ENCODE measurements at places on chromosomes 1 and 21.

DNA sequence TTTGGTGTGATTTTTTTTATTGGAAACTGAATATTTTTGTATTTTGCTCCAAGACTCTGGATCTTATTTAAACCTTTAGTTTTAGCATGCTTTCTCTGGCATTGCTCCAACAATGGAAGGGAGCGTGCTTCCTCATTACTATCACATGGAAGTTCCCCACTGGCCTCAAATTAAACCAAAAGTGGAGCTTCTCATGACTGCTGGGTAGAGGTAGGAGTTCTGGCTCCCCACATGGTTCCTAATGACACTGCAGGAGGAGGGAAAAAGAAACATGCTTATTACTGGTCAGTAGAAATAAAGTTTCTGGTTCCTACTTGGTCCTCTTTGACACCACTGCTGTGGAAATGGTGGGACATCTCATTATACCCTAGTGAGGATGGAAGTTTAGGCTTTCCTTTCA, 310.5 kb downstream of the PTGER3 start:
- no peak for DNase-seq
- no peak overlapping the region for H3K4me3 ChIP-seq
- no peaks in the 10 kb centered on the region for H3K27me3 ChIP-seq
- H3K36me3 ChIP-seq, result no peaks in the 10 kb centered on the region
- H3K4me1 ChIP-seq, result no peaks in the 10 kb centered on the region

- H3K4me1 ChIP-seq, result peaks cover 64% of the 10 kb centered on the region
- DNase-seq, result peak; percentile 81
- peak overlapping the region; percentile 96 for H3K27ac ChIP-seq
- H3K27me3 ChIP-seq, result peaks cover 5% of the 10 kb centered on the region
- peak overlapping the region; percentile 79 for H3K4me3 ChIP-seq
These were observed 111.1 kb downstream of the NAV1 start for GRCh38 chr1:201649761-201650622.

GRCh38 chr1:185396126-185396525, 79.1 kb upstream of the IVNS1ABP start:
- no peaks in the 10 kb centered on the region for H3K36me3 ChIP-seq
- H3K4me1 ChIP-seq, result no peaks in the 10 kb centered on the region
- H3K27me3 ChIP-seq, result no peaks in the 10 kb centered on the region
- no peak overlapping the region for H3K27ac ChIP-seq
- no peak for DNase-seq
- no peak overlapping the region for H3K4me3 ChIP-seq

GRCh38 chr1:47663286-47663685, 225.4 kb downstream of the FOXD2 start:
- no peak overlapping the region for H3K4me3 ChIP-seq
- H3K27ac ChIP-seq, result no peak overlapping the region
- no peaks in the 10 kb centered on the region for H3K27me3 ChIP-seq

- H3K4me1 ChIP-seq, result peaks cover 6% of the 10 kb centered on the region
- no peak for DNase-seq
- no peaks in the 10 kb centered on the region for H3K27me3 ChIP-seq
- H3K4me3 ChIP-seq, result no peak overlapping the region
- H3K36me3 ChIP-seq, result no peaks in the 10 kb centered on the region
These were observed 44.5 kb downstream of the LRRC38 start for GRCh38 chr1:13469343-13469742.

DNA sequence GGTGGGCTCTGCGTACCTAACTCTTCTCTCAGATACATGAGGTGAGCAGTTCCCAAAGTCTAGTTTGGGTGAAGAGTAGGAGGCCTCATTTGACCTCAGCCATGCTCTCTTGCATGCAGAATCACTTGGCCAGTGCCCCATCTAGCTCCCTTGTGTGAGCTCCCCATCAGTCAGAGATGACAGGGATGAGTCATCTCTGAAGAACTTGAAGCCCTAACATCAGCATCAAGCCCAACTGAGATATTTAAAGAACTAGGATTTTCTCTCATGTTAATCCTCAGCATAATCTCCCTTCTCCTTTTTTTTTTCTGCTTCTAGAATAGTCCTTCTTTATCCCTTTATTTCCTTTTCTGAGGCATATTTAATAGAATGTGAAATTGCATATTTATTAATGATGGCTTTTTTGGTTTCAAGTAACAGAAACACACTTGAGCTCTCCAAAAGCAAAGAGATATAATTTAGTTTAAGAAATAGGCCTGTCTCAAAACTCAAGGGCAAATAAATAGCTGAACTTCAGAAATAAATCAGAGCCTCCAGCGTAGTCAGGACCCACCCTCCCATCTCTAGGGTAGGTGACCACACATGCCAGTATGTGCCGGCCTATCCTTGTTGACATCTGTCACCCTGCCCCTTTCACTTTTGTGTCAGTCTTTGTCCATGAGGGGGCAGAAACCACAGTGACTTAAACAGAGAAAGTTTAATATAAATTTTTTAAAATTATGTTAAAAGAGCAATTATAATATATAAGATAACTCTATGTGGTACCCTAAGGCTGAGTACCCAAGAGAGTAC, 112.3 kb downstream of the TSEN15 start:
- no peak overlapping the region for H3K27ac ChIP-seq
- H3K4me1 ChIP-seq, result no peaks in the 10 kb centered on the region

DNA sequence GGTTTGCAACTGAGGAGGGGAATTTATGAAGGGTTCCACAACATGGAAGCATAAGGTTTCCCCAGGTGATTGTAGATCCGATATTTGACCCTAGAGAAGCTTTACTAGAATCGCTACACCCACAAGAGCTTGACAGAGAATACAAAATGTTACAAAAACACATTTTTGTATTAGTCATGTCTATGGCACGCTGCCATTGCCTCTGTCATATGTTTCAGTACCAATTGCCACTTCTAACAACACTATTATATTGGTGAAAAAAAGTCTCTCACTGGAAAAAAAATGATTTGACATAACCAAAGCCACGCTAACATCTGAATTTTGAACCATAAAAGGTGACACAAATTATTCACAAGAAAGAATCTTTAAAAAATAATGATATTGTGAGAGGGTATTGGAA, 214.5 kb downstream of the KCNT2 start:
- no peaks in the 10 kb centered on the region for H3K4me1 ChIP-seq
- H3K27ac ChIP-seq, result no peak overlapping the region
- no peaks in the 10 kb centered on the region for H3K27me3 ChIP-seq
- H3K4me3 ChIP-seq, result no peak overlapping the region
- no peak for DNase-seq
- no peaks in the 10 kb centered on the region for H3K36me3 ChIP-seq

- no peak overlapping the region for H3K4me3 ChIP-seq
- no peaks in the 10 kb centered on the region for H3K36me3 ChIP-seq
- H3K27me3 ChIP-seq, result no peaks in the 10 kb centered on the region
- H3K4me1 ChIP-seq, result no peaks in the 10 kb centered on the region
These were observed 30.6 kb upstream of the MCOLN3 start for GRCh38 chr1:85078903-85079302.

GRCh38 chr1:221274373-221274772, 395.1 kb downstream of the HLX start:
- no peaks in the 10 kb centered on the region for H3K36me3 ChIP-seq
- H3K27me3 ChIP-seq, result no peaks in the 10 kb centered on the region
- H3K4me1 ChIP-seq, result no peaks in the 10 kb centered on the region
- H3K27ac ChIP-seq, result no peak overlapping the region
- H3K4me3 ChIP-seq, result no peak overlapping the region

DNA sequence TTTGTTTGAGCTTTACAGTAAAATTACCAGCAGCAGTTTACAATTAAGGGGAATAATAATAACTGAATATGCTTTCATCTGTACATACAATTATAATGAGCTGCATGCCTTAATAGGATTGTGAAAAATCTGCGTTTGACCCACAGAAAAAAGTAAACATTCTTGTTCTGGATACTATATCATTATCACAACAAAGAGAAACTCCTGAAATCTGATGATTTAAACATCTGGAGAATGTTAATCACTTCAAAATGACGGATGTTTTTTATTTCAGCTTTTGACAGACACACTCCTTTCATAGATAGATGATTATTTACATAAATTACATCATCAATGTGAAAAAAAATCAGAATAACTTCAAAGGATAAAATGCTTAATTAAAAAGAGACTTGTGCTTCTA, 58.5 kb downstream of the TYW3 start:
- DNase-seq, result no peak
- no peak overlapping the region for H3K4me3 ChIP-seq
- H3K4me1 ChIP-seq, result no peaks in the 10 kb centered on the region
- no peaks in the 10 kb centered on the region for H3K36me3 ChIP-seq
- H3K27me3 ChIP-seq, result no peaks in the 10 kb centered on the region

DNA sequence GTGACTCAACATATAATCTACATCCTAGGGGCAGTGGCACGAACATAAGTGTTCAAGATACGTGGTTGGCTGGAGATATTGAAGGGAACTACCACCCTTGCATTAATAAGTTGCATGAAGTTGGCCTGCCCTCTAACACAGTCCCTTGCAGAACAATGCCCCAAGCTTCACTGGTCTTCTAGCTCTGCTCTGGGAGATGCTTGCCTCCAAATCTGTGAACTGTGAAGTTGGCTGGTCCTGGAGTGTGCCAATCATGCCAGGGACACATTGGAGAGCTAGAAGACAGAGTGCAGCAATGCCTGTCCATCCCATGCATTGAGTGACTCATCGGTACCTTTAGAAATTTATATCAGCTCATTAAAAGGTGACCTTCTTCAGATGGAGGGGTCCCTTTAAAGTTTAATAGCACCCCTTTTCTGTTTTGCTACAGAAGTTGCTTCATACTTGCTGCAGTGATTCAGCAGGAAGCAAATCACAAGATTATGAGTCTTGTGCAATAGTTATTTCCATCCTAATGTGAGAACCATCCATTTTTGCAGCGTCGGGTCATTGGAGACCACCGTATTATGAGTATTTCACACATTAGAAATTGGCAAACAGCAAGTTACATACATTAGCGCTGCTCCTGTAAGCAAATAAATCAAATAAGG, 55.2 kb upstream of the KAZN start:
- no peak for DNase-seq
- H3K4me3 ChIP-seq, result no peak overlapping the region
- no peak overlapping the region for H3K27ac ChIP-seq
- no peaks in the 10 kb centered on the region for H3K36me3 ChIP-seq

DNA sequence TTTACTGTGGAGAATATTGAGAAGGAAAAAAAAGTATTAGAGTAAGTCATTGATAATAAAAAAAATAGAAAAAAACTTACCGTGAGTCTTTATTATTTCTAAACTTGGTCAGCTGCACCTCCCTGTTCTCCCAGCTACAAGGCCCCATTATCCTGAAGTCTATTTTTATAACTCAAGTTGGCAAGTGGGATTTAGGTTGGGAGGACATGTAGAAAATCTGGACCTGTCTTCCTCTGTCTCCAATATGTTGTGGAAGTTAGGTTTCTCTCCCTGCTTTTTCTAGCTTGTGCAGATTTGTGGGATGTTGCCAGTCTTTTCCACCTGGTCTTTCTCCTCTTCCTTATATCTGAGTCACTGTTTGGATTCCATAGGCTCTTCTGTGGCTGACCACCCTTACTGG, 361.4 kb downstream of the HLX start:
- no peak for DNase-seq
- no peak overlapping the region for H3K4me3 ChIP-seq
- H3K36me3 ChIP-seq, result no peaks in the 10 kb centered on the region
- no peaks in the 10 kb centered on the region for H3K4me1 ChIP-seq
- no peaks in the 10 kb centered on the region for H3K27me3 ChIP-seq

DNA sequence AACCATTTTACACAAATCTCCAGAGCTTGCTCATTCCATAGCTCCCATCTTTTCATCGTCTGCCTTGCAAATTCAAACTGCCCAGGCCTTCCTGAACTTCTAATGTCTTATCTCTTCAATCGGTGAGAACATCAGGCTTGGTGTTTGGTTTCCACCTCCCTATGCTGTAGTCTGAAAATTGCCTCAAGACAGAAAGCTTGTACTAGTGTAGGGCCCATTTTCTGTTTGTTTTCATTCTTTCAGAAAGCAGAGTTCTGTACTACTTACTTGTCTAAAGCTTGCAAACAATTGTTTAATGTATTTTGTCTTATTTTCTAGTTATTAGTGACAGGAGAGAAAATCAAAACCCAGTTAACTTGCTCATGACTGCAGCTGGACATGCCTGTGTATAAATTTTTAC, 16.8 kb downstream of the HOOK1 start:
- H3K36me3 ChIP-seq, result no peaks in the 10 kb centered on the region
- DNase-seq, result no peak
- no peak overlapping the region for H3K27ac ChIP-seq
- H3K4me1 ChIP-seq, result no peaks in the 10 kb centered on the region
- H3K27me3 ChIP-seq, result no peaks in the 10 kb centered on the region
- H3K4me3 ChIP-seq, result no peak overlapping the region

DNA sequence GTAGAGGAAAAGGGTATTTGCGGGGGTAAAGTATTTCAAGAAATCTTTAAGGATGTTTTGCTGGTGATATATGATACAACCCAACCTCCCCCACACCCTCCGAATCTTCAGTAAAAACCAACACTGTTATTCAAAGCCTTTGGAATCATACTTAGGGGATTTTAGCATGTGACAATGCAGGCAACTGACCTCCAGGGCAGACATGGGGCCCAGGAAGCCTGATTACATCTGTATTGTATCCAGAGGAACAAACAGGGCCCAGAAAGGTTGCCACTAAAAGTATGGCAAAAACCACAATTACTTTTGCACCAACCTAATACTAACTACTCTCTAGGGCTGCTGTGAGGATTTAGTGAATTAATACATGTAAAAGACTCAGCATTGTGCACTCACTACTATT, 43.9 kb upstream of the CNN3 start:
- H3K27me3 ChIP-seq, result no peaks in the 10 kb centered on the region
- H3K36me3 ChIP-seq, result peaks cover 2% of the 10 kb centered on the region
- no peak for DNase-seq
- H3K4me3 ChIP-seq, result no peak overlapping the region
- no peak overlapping the region for H3K27ac ChIP-seq
- no peaks in the 10 kb centered on the region for H3K4me1 ChIP-seq

DNA sequence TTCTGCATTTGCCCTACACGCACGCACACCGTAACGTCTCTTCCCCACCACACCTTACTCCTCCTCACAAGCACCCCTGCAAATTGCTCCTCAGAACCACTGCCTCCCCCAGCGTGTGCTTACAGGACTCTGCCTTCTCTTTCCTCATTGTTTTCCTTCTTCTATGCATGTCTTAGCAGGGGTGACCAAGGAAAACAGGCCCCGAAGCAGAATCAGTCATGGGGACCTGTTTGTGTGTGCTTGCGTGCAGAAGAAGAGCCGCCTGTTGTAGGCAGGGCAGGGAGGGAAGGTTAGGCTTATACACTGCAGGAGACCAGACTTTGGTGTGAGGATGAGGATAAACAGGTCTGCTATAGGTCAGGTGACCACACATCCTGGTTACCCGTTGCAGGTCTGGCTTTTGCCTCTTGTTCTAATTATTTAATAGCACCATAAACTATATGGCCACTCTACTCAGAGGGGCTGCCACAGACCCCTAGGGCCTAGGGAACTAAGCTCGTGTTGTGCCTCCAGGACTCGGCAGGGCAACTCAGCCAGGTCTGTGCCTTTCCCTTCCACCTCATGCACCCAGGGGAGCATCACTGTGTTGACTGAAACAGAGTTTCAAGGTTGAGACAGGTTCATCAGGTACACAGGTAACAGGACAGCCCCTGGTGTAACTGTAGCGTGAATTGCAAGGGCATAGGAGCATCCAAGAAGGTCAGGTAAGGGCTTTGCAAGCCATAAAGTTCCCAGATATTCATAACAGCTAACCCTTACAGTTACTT, 60.8 kb upstream of the EPS8L3 start:
- H3K4me3 ChIP-seq, result no peak overlapping the region
- H3K27ac ChIP-seq, result no peak overlapping the region
- H3K4me1 ChIP-seq, result peaks cover 5% of the 10 kb centered on the region
- no peaks in the 10 kb centered on the region for H3K36me3 ChIP-seq

GRCh38 chr1:244074559-244075171, 23.6 kb downstream of the ZBTB18 start:
- H3K27me3 ChIP-seq, result peaks cover 3% of the 10 kb centered on the region
- no peak overlapping the region for H3K4me3 ChIP-seq
- no peaks in the 10 kb centered on the region for H3K36me3 ChIP-seq
- peaks cover 8% of the 10 kb centered on the region for H3K4me1 ChIP-seq
- H3K27ac ChIP-seq, result no peak overlapping the region
- no peak for DNase-seq

Data from spinal cord (tissue), 10 donors.